ENCODE measurements at places on chromosomes 3 and 15.

DNA sequence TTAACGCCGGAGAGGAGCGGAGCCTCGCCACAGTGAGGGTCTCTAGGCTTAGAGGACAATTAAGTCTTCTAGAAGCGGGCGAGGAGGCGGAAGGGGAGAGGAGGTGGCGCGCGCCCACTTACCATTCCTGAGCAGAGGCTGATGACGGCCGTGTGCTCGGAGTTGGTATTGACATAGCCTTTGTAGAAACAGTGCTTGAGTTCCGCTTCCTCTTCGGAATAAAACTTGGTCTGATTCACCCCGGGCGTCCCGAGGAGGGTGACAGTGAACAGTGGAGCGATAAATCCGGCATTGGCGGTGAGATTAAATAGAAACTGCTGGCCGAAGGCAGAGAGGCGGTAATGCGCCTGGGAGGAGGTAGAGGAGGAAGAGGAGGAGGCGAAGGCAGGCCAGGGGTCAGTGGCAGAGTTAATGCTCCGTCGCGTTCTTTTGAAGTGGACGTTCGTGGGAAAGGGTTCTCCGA is 1.3 kb downstream of the ADAMTS9 start:
- no peak for DNase-seq

- DNase-seq: no peak
Observed at GRCh38 chr3:184175506-184175905, 851 bp downstream of the AP2M1 start.

- no peak for DNase-seq
Observed at GRCh38 chr15:47750030-47750739, 32.9 kb downstream of the SEMA6D start.

- no peak for DNase-seq
Observed at GRCh38 chr3:54619053-54619452, 308.8 kb downstream of the LRTM1 start.

- no peak for DNase-seq
Observed at GRCh38 chr3:63992516-63993209, 30.6 kb downstream of the PSMD6 start.

- no peak for DNase-seq
Observed at GRCh38 chr15:78761891-78762385, 49.3 kb downstream of the ADAMTS7 start.

GRCh38 chr15:69089258-69089657 is 71.2 kb upstream of the GLCE start:
- no peak for DNase-seq

DNA sequence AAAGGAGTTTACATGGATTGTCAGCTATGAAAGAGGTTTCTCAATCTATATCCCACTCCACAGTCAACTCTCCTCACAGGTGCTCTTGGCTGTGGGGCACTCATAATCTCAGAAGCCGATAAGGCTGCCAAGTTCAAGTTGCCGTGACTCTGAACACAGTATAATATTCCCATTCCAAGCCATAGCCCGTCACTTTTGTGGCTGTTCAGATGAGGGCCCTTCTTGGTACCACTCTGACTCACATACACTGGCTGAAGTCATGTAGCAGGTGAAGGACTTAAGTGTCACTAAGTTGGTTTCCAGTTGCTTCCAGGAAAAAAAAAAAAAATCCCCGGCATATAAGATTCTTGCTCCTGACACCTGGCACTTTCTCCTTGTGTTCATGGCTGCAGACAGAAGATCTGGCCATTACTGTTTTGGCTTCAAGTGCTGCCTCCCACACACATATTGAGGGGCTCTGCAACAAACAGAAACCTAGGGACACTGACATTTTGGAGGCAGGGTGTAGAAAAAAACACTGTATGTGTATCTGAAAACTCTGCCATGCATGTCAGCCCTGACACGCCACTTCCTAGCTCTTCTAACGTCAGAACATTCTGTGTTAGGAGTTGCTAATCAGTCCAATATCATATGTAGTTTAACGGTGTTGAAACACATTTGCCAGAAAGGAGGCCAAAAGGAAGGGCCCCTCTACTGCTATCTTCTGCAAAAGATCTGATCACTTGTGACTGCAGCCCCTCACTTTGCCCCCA is 170.2 kb upstream of the ICE2 start:
- no peak for DNase-seq

- DNase-seq: no peak
Observed at GRCh38 chr3:34283751-34284150, 485.3 kb downstream of the PDCD6IP start.

DNA sequence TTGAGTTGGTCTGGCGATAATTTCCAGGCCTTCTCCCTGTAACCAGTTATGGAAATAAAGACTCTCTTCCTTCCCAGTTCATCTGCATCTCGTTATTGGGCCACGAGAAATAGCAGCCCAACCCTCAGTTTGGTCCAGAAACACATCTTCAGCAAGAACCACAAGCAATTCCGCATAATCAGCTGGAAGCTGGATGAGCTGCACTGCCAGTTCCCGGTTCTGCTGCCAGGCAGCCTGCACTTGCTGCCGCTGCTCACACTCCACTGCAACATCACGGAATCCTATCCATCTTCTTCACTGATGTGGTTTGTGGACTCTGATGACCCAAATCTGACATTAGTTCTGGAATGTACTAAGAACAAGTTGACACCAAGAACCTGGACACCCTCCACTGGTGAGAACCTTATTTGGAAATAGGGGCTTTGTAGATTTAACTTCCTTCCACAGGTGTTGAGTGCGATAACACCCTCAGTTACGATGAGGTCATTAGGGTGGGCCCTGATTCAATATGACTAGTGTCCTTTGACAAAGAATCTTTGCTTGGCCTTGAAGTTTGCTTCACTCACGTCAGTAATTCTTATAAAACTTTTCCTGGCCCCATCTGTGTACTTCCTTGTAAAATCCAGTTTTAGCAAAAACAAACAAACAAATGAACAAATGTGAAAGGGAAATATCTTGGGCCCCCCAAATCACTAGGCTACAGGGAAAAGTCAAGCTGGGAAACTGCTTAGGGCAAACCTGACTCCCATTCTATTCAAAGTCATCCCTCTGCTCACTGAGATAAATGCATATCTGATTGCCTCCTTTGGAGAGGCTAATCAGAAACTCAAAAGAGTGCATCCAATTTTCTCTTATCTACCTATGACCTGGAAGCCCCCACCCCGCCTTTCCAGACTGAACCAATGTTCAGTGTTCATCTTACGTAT is 221.9 kb upstream of the PROK2 start:
- DNase-seq: no peak

DNA sequence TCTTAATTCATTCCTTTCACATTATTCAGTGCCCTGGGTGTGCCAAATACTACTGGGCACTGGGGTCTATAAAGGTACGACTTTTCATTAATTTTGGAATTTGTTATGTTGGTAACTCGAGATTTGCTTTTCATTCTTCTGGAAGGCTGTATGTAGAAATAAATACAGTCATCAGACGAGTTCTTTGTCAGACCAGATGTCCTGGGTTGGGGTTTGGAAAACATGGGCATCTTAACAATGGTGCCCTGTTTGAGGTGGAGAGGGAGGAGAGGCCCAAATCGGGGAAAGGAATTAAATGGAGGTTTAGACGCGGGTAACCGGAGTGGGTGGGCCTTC is 662 bp upstream of the GLCE start:
- DNase-seq: no peak

- DNase-seq: no peak
Observed at GRCh38 chr3:116226266-116226665, 219.0 kb downstream of the LSAMP start.

DNA sequence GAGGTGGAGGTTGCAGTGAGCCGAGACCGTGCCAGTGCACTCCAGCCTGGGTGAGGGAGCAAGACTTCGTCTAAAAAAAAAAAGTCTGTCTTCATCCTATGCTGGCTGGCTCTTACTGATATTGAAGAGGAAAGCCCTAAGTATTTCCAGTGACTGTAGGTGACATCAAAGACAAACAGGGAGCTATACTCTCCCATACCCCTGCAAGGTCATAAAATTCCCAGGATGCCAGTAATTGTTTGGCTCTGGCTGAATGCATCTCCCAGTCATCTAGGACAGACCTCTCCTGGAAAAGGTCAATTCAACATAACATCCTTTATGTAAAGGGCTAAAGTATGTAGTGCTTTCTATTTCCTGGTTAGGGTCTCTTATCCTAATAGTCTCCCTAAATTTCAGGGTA is 8.0 kb downstream of the ZBBX start:
- no peak for DNase-seq

GRCh38 chr15:100703671-100704070 is 101.3 kb downstream of the ASB7 start:
- no peak for DNase-seq

DNA sequence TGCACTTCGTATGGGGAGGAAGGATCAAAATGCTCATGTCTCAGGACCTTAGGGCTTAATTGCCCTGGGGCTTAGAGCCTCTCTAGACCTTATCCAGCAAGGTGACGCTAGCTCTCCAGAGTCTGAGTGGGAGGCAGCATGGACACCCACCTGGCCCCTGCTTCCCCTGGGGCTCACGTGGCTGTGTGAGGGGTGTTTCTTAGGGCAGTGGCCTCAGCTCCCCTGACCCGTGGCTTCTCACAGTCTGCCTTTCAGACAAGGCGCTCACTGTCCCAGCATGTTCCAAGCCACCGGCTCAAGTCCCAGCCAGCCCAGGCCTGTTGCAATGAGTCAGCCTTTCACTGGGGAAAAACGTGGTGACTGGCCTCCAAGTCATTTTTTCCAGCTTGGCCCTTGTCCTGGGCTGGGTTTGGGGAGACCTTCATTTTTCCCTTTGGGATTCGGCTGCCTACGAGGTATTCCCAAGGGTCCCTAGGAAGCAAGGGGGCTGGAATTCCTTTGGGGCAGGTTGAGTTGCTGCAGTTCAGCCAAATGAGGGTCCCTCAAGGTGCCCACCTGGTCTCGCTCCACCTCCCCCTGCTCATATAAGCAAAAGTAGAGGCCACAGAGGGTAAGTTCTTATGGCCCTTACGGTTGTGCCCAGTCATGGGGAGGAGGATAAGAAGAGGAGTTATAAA is 15.7 kb downstream of the BHLHE40 start:
- DNase-seq: no peak

- no peak for DNase-seq
Observed at GRCh38 chr15:62975515-62975914, 67.0 kb upstream of the TPM1 start.

- no peak for DNase-seq
Observed at GRCh38 chr15:35533130-35534110, 12.5 kb downstream of the DPH6 start.

- no peak for DNase-seq
Observed at GRCh38 chr3:40009991-40010390, 200.6 kb downstream of the MYRIP start.

GRCh38 chr3:151976211-151977050 is 103.0 kb downstream of the SUCNR1 start:
- DNase-seq: no peak

- no peak for DNase-seq
Observed at GRCh38 chr3:39978308-39978707, 168.9 kb downstream of the MYRIP start.

- no peak for DNase-seq
Observed at GRCh38 chr3:146382386-146382785, 87.0 kb downstream of the PLSCR2 start.

GRCh38 chr3:112093180-112093522 is 7.0 kb downstream of the C3orf52 start:
- no peak for DNase-seq

GRCh38 chr3:171456765-171457606 is 3.2 kb downstream of the TNIK start:
- DNase-seq: no peak

GRCh38 chr15:89087161-89087829 is 961 bp upstream of the ABHD2 start:
- no peak for DNase-seq

DNA sequence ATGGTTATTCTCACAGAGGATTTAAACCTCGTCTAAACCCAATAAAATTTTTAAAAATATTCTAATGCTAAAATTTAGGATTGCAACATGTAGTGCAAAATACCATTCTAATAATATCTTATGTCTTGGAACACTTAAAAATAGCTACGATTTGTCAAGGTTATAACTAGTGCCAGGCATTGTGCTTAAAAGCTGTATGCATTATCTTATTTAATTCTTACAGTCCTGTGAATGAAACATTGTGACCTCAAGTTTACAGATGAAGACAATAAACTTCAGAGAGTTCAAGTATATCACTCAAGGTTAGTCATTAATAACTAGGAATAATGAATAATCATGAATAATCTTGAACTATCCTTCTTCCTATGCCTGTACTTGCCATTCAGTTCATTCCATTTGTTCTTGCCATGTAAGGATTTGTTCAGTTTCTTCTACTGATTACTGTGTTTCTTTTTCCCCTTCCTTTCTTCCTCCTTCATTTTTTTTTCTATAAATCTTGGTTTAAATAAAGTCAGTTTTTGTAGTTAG is 897.6 kb upstream of the NR2F2 start:
- no peak for DNase-seq

- DNase-seq: no peak
Observed at GRCh38 chr15:55586808-55587207, 1.3 kb downstream of the PYGO1 start.

DNA sequence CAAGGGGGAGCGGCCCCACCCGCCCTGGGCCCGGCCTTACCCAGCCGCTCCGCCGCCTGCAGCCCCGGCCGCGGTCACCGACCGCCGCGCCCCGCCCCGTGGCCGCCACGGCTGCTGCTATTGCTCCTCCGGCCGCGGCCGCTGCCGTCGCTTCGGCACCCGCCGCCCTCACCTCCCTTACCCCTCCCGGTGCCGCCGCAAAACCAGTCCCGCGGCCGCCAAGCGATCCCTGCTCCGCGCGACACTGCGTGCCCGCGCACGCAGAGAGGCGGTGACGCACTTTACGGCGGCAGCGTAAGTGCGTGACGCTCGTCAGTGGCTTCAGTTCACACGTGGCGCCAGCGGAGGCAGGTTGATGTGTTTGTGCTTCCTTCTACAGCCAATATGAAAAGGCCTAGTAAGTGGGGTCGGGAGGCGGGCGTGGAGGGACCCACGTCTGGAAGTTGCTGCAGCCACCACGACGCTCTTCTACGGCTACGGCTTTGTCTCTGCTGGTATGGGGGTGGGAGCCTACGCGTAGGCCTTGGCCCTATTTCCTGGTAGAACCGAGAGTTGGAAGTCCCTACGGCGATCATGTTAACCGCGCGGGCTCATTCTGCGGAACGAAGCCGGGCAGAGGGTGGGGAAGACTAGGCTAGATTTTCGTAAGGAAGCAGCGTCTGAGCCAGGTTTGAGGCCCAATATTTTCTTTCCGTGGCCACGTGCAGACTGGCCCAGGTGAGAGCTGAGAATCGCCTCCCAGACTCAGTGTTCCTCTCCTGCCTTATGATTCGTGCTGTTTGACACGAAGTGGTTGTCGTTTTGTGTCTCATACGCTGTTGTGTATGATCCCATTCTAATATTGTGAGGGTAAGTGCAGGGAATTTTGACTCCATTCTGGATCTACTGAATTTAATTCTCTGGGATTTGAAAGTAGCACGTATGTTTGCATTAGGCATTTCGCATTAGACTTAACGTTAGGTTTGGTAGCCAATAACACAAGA is at the start of the genes GNL3 and PBRM1:
TSS of gene GNL3 (plus strand) at position 324 of the 983 bp plus-strand sequence. CDS start at position 385, 61 bp downstream.
TSS of gene PBRM1 (minus strand) at position 205 of the 983 bp plus-strand sequence.
- peak; percentile 55 for DNase-seq

DNA sequence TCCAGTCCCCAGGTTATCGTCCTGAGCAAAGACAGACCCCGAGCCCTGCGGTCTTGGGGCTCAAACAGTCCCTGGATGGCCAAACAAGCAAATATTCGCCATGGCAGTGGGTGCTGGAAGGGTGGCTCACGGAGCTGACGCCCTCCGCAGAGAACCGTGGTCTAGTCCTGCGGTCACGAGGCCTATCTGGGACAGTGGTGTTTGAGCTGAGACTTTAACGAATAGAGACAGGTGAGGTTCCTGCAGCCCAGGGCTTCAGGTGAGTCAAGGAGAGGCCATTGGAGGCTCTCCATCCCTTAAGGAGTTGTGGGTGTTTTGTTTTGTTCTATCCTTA is 399 bp upstream of the SUCLG2 start:
- DNase-seq: no peak

Data from NCI-H1694 treated with DMSO at 0.1 percent for 48 hours (cell line).